ENCODE measurements at places on chromosomes 4 and X. TPM values are rescaled to one million over a fixed set of nuclear protein-coding genes. Genes with fewer than 3 reads are reported as not detected.

The LIMCH1 gene
- total RNA-seq = 93.5 TPM

The CENPVL3 gene
- 0.21 TPM for total RNA-seq

The MAGEB3 gene
- not detected for total RNA-seq

The OSTC gene
- 150 TPM for total RNA-seq

The CXCL1 gene
- 0.42 TPM for total RNA-seq

The BEND4 gene
- total RNA-seq = 2.1 TPM

The TREX2 gene
- total RNA-seq = 0.21 TPM

The MBNL3 gene
- 44.1 TPM for total RNA-seq

The ITIH6 gene
- 0.05 TPM for total RNA-seq

The TBX22 gene
- 0.21 TPM for total RNA-seq

The MFAP3L gene
- total RNA-seq = 13.6 TPM

The MAB21L2 gene
- total RNA-seq = 1.5 TPM

The SCML2 gene
- total RNA-seq = 12.6 TPM

The SERPINA7 gene
- not detected for total RNA-seq

The PRDM5 gene
- 76.5 TPM for total RNA-seq

The ARSJ gene
- 20.6 TPM for total RNA-seq

The CYLC1 gene
- not detected for total RNA-seq

The LAP3 gene
- total RNA-seq = 93.7 TPM

The PAGE4 gene
- total RNA-seq = 13.3 TPM

The DCAF16 gene
- total RNA-seq = 46.7 TPM

The HS6ST2 gene
- total RNA-seq = 8.6 TPM

The FAT4 gene
- 118 TPM for total RNA-seq

The SRPK3 gene
- 4.3 TPM for total RNA-seq

The WAS gene
- total RNA-seq = 1.0 TPM

The CENPI gene
- 19.6 TPM for total RNA-seq

The IL2 gene
- not detected for total RNA-seq

The SLC6A14 gene
- total RNA-seq = 0.58 TPM

The PRR27 gene
- total RNA-seq = not detected

The AFP gene
- not detected for total RNA-seq

The SMC1A gene
- 15.2 TPM for total RNA-seq

The CCDC149 gene
- total RNA-seq = 17.4 TPM

The UGT2A3 gene
- total RNA-seq = 0.53 TPM

The CD38 gene
- total RNA-seq = 2.0 TPM
